Kidney epithelial cell (primary cell): ENCODE measurements at places on chromosomes 2 and 18. TPM values are rescaled to one million over a fixed set of nuclear protein-coding genes. Genes with fewer than 3 reads are reported as not detected.

- DNase-seq = no peak
Measured at GRCh38 chr2:101398116-101398821, 11.0 kb upstream of the CREG2 start.

GRCh38 chr2:42105330-42106256 lies 57.8 kb downstream of the PKDCC start:
- DNase-seq = no peak

DNA sequence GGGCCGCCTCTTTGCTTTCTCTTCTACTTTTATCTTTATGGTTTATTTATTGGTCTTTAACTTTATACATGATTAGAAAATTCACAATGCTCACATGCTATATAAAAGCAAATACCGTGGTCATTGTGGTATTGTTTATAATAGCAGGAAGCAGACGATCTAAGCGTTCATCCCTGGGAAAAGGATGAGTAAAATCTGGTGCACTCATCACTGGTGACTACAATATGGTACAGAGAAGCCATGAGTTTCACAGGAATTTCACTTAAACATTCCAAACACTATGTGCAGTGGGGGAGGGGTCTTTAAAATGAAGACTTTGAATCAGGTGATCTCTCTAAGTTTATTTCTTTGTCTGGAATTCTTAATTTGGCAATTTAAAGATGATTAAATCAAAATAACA lies 97.9 kb downstream of the SCN3A start:
- no peak for DNase-seq

GRCh38 chr2:7753777-7754176 lies 836.6 kb downstream of the RNF144A start:
- DNase-seq = no peak

DNA sequence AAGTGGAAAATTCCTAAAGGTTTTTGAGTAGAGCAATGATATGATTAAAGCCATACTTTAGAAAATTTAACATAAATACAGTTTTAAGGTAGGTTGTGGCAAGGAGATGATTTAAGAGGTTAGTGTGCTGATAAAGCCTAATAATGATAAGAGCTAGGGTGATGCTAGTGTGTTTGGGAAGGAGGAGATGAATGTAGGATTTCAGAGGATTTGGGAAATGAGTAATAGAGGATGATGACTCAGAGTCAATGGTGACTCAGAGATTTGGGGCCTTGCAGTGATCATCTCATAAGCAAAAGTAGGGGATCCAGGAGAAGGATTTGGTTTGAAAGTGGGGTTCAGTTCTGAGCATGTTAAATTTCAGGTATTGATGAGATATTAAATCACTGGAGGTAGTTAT lies 23.3 kb downstream of the STAMBP start:
- DNase-seq = no peak

GRCh38 chr2:47737191-47737975 lies 45.6 kb upstream of the MSH6 start:
- no peak for DNase-seq

DNA sequence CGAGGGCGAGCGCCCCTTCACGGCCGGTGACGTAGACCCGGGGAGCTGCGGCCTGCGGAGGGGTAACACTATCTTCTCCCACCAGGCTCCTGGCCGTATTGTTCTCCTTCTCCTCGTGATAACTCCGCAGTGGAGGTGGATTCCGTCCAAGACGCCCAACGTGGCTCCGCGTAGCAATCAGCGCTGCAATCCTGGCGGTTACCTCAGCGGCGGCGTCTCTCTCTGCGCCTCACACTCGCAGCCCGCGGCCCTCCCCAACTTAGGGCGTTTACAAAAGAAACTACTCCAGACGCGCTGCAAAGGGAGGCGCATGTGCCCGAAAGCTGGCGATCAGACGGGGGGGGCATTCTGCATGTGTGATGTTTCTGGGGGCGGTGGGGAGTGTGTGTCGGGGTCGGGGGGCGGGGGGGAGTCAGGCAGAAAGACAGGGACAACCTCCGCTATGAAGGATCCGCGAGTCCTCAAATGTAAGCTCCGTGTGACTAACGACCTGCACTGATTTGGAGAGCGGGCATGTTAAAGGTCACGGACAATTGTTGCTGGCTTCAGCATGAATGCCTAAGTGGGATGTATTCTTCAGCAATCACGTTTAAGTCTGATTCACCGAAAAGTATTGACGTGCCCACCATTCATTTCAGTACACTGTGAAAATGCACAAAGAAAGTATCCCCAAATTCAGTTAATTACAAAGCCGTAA lies 1.3 kb upstream of the ZNF516 start:
- no peak for DNase-seq

DNA sequence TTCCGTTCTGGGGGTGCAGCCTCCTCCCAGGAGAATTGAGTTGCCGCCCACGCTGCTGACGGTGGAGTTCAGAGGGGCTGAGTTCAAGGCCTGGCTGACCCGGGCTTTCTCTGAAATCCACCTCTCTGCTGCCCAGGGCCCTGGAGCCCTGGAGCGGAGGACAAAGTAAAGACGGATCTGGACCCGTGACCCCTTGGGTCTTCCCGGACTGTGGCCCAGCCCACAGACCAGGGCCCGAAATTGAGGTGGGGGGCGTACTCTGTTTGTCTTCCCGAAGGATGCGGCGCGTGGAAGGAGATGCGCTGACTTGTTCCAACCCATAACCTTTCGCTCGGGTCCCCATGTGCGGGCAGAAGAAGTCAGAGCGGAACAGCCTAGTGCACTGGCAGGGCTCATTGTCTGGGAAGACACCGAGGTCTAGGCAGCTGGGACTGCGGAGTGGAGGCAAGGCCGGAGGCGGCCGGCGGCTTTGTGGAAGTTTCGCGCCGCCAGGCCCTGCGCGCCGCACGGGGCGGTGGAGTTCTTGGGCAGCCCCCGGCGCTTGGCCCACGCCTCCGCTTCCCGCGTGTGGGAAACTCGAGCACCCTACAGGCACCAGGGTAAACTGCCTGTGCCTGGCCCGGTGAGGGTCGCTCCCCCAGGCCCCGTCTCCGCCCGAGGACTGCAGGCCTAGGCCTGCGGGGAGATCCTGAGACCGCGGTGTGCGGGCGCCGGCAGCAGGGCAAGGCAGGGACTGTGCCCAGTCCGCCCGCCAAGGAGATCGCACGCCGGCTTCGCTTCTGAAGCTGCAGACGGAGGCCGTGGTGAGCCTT lies 9.8 kb downstream of the POU3F3 start:
- no peak for DNase-seq

- no peak for DNase-seq
Measured at GRCh38 chr2:132270981-132271546, 109.3 kb upstream of the ANKRD30BL start.

The ESCO1 gene
- total RNA-seq = 18.9 and 19.4 TPM in 2 replicates
